ENCODE measurements at places on chromosomes 16 and 17.

DNA sequence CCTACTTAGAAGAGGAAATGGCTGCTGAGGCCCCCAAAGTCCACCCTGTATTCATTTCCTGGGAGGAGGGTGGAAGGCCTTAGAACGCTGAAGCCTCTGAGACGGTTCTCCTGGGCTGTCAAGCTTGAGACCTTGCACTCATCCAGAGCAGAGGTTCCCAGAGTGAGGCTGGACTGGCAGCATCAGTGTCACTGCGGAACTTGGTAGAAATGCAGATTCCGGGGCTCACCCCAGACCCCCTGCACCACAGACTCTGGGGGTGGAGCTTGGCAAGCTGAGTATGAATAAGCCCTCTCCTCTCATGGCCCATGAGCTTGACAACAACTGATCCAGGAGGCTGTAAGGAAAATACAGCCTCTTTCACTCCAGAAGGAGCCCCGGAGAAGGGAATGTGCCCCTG is 218.3 kb downstream of the IRF8 start:
- DNase-seq = no peak

- DNase-seq = no peak
Observed at GRCh38 chr16:61792194-61792909, 243.9 kb downstream of the CDH8 start.

DNA sequence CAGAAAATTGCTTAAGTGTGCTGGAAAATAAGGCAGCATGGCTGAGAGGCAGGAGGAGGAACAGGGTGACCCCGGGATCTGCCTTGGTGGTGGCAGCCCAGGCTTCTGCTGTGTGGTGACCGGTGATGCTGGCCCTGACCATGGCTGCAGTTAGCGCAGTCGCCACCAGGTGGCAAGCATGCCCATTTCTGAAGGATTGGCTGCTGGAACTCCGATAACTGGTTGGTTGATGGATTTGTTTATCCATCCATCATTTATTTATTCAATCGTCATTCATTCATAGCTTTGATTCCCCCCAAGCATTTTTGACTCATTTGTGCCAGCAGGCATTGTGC is 29.1 kb upstream of the ITGA3 start:
- DNase-seq = peak; percentile 88

GRCh38 chr17:14268264-14268663 is 31.6 kb upstream of the CDRT15 start:
- DNase-seq = no peak

- DNase-seq = no peak
Observed at GRCh38 chr16:65576631-65577030, 454.8 kb upstream of the CDH11 start.

DNA sequence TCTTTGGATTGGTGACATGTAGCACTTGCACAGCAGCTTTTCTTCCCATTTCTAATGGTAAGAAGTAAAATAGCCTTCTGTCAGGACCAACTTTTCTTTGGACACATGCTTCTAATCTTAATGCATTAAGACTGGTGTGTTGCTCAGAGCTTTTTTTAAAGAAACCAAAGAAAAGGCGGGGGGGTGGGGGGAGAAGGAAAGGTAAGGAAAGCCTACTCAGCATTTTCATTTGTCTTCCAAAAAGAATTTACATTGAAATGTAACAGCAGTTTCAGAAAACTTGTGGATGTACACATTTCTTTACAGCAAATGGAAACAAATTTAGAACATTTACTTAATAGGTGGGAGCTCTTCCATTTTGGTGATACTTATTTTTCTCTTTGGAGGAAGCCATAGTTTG is 49.6 kb downstream of the NLK start:
- no peak for DNase-seq

Measured in posterior cingulate gyrus (tissue), 11 donors.